Suprapubic skin (tissue), 4 donors: ENCODE measurements at places on chromosomes 13 and 19.
A peak's percentile ranks its signal among the peaks of the same experiment; 100 is the strongest.

GRCh38 chr19:54266133-54266532 lies 9.1 kb upstream of the LILRB5 start:
- peak; percentile 86 for DNase-seq

- DNase-seq, result no peak
These were observed 43.3 kb downstream of the CAPN12 start for GRCh38 chr19:38700902-38701454.

- DNase-seq, result no peak
These were observed 6.4 kb downstream of the ERFL start for GRCh38 chr19:41921577-41922576.

DNA sequence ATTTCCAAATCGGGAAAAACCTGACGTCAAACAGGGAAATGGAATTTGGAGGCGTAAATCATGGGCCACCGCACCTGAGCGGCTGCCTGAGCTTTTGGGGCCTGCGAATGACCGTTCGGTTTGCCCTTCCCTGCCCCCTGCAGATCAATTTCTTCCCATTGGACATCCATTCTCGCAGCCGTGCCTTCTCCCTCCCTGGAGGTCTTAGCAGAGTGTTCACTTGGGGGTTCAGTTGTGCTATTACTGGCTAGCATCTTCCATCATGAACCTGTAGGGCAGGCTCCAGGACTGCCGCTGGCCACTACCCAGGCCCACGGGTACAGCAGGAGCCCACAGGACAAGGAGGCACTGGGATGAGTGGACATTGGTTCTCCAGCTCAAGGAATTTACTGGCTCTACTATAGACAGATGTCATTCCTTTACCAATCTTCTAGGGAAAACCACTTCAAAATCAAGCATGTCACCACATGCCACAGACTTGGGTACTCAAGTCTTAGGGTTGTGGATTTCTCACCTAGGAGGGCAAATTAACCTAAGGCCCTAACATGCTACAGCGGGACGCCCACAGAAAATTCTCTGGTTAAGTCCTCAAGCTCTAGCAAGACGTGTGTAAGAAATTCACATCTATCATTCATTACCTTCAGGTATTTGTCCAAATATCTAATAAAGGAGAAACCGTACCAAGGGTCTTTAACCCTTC lies 75.5 kb downstream of the COL4A1 start:
- no peak for DNase-seq

- no peak for DNase-seq
These were observed 53.1 kb downstream of the ARHGAP35 start for GRCh38 chr19:46913852-46914430.

GRCh38 chr19:43395561-43395960 lies 19.1 kb upstream of the TEX101 start:
- DNase-seq, result no peak

GRCh38 chr13:82330499-82330898 lies 1551.8 kb downstream of the SLITRK1 start:
- no peak for DNase-seq

GRCh38 chr19:38425810-38426466 lies at the start of gene RASGRP4:
Gene RASGRP4, minus strand, starts transcription at chr19:38426219. Its CDS starts 128 bp downstream, at chr19:38426091.
- no peak for DNase-seq

DNA sequence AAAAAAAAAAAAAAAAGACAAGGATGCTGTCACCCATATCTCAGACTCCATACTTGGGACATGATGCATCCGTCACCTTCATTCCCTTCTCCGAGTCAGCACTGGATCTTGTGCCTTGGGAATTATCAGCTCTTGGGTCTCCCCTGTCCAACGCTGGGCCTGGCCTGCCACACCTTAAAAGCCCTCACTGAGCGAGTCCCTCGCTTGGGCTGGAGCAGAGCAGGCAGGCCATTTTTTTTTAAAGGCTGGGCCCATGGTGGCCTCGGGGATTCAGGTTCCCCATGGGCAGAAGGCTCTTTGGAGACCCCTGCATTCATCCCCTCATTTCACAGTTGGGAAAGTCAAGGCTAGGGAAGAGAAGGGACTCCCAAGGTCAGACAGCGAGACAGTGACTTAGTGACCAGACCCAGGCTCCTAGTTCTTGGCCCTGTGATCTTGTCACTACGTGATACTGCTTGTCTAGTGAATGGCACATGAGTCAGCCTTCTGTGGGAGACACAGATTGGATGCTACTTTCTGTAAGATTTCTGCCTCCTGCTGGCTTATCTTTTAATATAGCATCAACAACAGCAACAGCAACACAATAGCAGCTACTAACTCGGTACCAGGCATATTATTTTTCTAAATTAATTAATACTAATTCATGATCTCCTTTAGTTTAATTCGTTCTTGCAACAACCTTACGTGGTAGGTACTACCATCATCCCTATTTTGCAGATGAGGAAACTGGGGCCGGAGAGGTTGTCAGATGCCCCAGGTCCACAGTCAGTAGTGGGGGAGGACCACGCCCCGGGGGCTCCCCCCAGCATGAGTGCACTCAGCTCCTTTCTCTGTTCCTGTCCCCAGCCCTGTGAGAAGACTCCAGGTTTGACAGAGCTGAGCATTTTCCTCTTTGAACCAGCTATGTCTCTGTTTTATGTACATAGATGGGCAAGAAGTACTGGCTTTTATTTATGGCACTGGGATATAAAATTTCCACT lies 27.4 kb upstream of the ZNF536 start:
- peak; percentile 8 for DNase-seq

DNA sequence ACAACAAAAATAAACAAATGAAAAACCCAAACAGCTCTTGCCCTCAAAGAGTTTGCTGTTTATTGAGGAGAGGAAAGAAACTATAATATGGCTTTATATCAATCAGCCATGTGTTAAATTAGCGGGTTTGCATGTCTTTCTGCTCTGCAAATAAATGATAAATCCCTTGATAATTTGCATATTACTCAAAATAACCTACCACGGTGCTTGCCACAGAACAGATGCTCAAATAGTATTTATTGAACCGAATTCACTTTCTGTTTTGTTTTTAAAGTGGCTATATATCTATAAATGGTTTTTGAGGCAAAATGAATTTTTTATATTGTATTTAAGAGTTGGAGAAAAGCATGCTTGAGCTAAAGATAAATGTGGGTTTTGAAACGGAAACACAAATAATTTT lies 428.1 kb downstream of the ITGBL1 start:
- DNase-seq, result no peak

DNA sequence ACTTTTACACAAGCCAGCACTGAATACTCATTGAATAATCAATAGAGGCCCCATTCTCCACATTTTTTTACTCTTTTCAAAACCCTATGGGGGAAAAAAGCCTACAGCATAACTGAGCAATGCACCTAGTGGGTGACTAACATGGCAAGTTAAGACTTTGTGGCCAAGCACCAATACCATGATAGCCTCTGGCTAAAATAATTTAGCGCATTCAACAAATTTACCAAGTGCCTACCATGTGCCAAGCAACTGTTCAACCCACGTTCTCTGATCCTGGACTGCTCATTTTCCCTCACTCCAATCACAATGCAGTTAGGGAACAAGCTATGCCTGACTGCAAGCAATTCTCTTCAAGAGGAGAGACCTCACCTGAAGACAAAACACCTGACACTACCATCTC lies 3.0 kb downstream of the ANKRD10 start:
- DNase-seq, result no peak

DNA sequence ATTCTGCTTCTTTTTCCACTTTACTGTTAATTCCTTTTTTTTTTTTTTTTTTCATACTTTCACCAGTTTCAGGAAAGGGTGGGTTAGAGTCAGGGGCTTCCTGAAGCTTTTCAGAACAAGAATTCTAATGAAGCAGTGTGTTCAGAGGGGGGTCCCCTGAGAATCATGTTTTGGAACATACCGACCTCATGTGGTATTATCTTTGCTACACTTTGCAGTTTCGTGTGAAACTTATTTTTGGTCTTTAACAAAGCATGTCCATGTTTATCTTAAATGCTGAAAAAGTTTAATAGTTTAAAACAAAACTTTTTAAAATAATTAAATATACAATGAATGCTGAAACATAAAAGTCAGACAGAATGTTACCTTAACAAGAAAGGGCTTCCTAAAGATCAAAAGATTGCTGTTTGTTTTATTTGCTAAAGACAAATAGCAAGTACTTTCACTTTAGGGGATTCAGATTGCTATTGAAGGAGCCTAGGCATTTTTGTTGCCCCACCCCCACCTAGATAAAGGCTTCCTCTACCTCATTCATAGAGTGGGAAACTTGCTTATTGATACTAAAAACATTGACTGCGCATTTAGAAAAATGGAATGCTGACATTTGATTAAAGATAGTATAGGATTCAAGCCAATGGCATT lies 21.1 kb upstream of the POMP start:
- no peak for DNase-seq

DNA sequence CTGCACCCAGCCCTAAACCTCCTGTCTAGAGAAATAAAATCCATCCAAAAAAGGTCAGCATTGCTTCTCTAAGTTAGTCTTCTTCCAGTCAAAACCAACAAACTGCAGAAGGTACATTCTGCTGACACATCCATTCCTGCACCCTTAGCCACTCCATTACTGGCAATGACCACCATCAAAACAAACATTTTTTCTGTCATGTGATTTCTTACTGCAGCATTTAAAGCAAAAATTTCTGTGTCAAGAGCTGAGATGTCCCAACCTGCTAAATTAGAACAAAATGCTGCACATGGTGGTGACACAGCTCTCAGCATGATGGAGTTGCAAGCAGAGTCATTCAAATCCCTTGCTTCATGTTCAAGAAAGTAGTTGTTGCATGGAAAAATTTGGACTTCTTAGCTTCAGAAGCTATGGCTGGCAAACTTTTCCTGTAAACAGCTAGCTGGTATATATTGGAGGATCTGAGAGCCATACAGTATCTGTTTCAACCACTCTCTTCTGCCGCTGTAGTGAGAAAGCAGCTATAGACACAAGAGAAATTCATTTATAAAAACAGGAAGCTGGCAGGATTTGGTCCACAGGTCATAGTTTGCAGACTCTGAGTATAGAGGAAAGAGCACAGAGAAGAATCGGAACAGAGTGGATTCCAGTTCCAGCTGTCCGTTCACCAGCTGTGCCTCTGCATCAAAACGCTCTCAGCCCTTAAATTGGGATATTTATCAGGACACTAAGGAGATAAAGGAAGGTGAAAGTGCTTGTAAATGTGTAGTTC lies 17.4 kb downstream of the RUBCNL start:
- no peak for DNase-seq

DNA sequence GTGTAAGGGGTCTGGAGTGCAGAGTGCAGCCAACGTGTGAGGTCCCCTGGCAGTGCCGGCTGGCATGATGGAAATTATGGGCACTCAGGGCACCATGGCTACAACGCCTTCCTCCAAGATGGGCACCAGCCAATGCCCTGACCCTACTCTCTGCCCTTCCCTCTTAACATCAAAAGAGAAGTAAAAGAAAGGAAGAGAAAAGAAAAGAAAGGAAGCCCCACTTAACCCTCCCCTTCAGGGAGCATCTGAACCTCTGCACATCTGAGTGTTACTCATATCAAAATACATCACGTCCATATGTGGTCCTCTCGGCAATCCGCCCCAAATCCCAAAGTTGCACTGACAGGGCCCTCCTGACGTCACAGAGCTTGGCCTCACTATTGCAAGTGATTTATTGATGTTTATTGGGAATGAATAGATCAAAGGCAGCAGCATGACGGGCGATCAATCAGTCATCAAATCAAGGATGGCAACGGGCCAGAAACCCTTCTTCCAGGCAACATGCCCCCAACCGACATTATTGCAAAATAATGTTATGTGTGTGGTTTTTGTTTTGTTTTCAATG lies 1.3 kb downstream of the TSHZ3 start:
- no peak for DNase-seq

GRCh38 chr19:952680-953444 lies 27.0 kb downstream of the ARID3A start:
- no peak for DNase-seq

DNA sequence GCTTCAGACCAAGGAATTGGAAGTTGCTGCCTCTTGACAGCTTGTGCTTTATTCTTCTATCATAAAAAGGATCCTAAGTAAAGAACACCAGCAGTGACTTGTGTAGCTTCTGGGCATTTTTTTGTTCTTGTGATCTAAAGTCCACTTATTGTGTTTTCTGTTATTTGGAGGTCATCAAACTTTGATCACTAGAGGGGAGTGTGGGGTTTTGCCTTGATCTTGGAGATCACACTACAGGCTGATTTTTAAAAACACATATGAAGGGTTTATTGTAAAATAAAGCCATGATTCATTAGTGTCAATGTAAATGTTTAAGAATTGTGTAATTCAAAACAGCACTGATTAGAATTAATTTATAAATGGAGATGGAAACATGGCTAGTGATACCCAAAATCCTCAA lies 328.7 kb upstream of the EDNRB start:
- DNase-seq, result no peak

GRCh38 chr13:95360464-95361097 lies 59.3 kb upstream of the ABCC4 start:
- no peak for DNase-seq

DNA sequence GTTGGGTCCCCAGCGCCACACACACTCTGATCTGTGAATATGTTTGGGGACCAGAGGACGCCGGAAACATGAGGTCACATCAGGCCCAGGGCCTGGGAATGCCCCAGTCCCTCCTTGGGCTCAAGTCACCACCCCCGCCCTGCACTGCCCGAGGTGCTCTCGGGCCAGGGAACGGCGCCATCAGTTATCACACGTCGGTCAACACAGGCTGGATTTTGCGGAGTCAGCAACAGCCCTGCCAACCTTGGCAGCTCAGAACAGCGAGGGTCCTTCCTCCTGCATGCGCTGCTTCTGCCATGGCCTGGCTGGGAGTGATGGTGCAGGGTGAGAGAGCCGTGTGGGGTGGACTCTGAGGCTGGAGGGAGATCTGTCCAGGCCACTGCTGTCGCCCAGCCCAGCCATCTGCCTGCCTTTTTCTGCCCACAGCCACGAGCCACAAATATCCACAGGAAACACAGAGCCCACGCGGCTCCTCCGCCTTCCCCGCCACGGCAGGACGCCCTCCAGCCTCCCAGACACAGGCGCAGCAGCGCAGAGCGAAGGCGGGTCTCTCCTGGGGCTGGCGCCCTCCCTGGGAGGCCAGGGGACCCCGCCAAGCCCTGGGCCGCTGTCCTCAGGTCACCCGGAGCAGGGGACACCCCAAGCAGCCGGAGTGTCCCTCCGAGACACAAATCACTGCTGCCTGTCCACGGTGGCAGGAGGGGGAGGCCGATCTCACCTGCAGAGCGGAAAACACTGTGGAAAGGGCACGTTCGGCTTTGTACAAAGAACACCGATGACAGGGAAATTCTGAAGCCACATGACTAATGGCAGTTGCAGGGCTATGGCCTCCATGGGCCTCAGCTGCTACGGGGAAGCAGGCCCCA lies 31.6 kb upstream of the CACTIN start:
- no peak for DNase-seq

DNA sequence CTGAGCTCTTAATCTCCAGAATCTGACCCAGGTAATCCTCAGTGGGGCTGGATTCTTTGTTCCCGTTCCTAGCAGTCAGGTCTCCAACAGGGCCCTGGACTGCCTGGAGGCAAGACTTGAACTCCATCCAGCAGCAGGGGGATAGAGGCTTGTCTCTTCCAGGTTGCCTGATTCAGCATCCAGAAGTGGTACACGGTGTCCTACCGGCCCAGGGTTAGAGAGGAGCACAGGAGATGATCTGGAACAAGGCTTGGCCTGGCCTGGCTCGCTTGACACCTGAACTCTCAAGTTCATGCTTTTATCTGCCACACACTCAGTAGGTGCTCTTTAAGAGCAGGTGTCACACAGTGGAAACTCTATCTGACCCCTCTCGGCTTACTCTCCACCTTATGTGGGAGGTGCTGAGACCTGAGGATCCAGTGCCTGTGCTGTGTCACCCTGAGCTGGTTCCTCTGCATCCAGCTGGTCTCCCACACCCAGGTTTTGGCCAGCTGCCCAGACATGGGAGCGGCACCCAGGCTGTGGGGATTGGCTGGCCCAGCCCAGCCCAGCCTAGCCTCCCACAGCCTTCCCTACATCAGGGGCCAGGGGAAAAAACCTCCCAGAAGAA lies at the start of gene CYP4F3:
TSS of gene CYP4F3 (plus strand) at position 604 of the 610 bp plus-strand sequence. CDS start 519 bp downstream, outside the sequence.
- no peak for DNase-seq
